ENCODE measurements at places on chromosomes 16 and 17.

GRCh38 chr17:31398381-31399311, 7.2 kb downstream of the RAB11FIP4 start:
- no peak for DNase-seq

- no peak for DNase-seq
These were observed 149.9 kb downstream of the CDK5R1 start for GRCh38 chr17:32636598-32637218.

DNA sequence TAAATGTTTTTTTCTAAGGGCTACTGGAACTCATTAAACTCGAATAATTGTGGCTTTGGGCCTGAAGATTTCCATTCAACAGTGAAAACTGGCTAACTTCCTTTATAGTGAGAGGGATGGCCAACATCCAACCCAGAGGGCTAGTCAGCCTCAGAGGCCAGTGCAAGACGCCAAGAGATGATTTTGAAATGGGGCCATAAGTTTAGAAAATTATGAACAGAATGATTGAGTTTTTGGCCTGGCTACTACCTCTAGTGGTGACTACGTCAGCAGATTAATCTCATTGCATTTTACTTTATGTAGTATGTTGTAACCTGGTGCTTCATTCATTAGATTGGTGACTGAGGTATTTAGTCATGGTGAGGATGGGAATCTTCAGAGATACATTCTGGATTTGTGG, 28.4 kb downstream of the HAPSTR1 start:
- DNase-seq: no peak

DNA sequence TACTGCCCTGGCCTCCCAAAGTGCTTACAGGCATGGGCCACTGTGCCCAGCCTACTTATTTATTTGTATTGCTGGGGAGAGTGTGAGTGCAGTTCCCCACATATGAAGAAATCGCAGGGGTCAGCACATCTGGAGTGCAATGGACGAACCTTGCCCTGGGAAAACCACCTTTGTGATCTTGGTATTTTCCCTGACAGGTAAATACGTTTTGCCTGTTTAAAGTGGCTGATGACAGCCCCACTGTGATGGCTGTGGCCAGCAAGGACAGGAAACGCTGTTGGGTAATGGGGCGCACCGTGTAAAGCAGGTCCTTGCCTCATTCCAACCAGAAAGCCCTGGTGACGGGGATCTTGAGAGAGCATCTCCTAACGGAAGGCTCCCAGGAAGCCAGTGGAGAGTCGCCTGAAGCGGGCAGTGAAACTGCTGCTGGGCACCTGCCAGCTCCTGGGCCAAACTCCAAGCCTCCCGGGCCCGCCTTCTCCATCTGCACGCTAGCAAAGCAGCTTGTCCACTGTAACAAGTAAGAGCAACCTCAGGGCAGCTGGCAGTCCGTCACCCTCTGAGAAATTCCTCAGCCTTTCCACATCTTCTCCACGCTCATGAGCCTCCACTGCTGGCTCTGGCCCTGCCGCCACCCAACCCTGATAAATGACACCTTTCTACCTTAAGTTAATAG, 17.5 kb downstream of the EMC8 start:
- no peak for DNase-seq

DNA sequence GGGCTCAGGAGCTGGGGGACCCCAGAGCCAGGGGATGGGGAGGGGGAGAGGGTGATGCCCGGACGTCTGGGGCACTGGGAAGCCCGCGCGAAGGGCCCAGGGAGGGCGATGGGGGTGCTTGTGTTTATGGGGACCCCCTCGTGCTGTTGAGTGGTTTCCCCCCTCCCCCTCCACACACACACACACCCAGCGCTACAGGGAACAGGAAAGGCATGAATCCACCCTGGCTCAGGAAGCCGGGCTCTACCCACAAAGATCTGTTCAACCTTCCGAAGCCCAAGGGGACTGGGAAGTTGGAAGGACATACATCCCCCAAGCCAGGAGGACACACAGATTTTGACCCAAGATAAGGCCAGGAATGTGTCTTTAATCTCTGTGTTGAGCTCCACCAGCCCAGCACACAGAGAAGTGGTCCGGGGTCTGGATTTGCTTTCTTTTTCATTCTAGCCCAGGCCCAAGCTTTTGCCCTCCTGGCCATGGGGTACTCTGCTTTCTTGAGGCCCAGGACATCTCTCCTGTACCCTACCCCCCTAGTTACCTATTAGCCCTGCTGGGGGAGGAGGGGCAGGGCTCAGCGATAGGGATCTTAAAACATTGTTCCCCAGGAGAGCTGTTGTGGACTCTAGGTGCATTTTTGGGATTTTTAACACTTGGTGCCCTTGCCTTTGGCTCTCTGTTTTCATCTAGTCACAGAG, 1.2 kb downstream of the UBALD2 start:
- no peak for DNase-seq

DNA sequence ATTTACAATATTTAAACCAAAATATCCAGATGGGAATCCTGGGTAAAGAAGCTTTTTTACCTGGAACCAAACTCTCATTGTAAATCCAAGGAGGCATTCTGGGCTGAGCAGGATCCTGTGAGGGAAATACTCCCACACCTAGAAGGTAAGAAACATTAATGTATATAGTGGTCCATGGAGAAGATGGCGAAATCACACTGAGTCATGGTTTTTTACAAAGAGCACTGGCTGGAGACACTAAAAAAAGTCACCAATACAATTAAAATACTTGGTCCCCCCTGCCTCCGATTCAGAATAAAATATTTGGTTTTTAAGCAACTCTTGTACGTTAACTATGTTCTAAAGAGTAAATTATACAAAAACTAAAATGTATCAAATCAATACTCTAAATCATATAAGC, 32.9 kb downstream of the SYNRG start:
- DNase-seq: no peak

GRCh38 chr17:50150354-50151040, at the start of gene PPP1R9B:
Gene PPP1R9B (minus strand): TSS chr17:50150677. CDS start chr17:50150513, 164 bp downstream.
- DNase-seq: peak; percentile 29

DNA sequence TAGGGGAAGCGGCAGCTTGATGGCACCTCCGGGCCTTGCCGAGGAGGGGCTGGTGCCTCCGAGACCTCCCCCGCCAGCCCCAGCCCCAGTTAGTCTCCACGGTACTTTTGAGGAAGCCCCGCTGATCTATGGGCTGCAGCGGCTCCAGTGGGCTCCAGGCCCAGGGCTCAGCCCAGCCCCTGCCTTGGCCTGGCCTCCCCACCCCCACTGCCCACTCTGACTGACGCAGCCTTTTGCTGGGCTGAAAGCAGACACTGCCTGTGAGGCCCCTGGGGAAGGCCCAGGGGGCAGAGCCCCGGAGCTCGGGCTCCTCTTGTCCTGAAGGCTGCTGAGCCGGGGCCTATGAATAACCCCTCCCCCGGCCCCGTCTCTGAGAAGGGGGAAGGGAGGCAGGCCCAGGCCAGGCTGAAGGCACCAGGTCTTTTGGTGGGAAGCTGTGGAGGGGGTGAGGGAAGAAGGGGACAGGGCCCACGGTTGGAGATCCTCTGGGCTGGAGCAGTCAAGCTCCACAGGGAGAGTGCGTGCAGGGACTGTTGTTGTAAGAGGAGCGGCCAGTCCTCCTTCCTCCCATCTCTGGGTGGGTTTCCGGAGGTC, 7.5 kb upstream of the SMTNL2 start:
- no peak for DNase-seq

DNA sequence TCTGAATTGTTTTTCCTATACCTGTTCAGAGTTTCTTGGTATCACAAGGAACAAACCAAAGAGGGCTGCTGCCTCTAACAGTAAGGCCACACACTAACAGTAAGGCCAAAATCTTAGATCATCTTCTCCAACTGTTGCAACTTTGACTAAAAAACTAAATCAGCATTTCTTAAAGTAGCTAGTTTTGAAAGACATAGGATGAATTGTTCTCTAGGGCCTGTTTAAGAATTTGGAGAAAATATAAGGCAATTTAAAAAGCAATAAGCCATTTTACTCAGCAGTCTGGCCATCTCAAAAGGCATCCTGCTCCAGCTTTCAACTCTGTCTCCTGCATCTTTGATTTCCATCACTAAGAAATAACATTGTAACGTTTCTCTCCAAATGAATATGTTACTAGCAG, 105.0 kb upstream of the MON1B start:
- DNase-seq: no peak

DNA sequence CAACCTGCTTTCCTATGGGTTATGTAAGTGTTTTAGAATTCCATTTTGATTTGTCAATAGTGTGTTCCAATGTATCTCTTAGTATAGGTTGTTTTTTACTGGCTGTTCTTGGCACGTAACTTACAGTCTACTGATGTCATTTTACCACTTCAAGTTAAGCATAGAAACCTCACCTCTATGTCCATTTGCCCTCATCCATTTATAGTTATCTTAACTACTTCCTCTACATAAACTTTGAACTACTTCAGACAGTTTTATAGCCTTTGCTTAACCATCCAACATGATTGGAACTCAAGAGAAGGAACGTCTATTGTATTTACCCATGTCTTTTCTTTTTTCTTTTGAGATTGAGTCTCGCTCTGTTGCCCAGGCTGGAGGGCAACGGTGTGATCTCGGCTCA, 64.5 kb upstream of the GNG13 start:
- DNase-seq: no peak

- DNase-seq: peak; percentile 52
These were observed at the start of gene ZPBP2 for GRCh38 chr17:39867880-39868553. Gene ZPBP2 (plus strand): TSS chr17:39868202. CDS start chr17:39868355, 153 bp downstream.

GRCh38 chr16:66575060-66575459, 4.2 kb upstream of the CMTM2 start:
- no peak for DNase-seq

Data from stimulated activated CD4-positive, alpha-beta T cell treated with anti-CD3 and anti-CD28 coated beads, Interleukin-12 subunit alpha, Interleukin-12 subunit beta, amount 100 ng/mL, for 4 hours (primary cell).